ENCODE measurements at places on chromosomes 1 and 21.
A peak's percentile ranks its signal among the peaks of the same experiment; 100 is the strongest.

DNA sequence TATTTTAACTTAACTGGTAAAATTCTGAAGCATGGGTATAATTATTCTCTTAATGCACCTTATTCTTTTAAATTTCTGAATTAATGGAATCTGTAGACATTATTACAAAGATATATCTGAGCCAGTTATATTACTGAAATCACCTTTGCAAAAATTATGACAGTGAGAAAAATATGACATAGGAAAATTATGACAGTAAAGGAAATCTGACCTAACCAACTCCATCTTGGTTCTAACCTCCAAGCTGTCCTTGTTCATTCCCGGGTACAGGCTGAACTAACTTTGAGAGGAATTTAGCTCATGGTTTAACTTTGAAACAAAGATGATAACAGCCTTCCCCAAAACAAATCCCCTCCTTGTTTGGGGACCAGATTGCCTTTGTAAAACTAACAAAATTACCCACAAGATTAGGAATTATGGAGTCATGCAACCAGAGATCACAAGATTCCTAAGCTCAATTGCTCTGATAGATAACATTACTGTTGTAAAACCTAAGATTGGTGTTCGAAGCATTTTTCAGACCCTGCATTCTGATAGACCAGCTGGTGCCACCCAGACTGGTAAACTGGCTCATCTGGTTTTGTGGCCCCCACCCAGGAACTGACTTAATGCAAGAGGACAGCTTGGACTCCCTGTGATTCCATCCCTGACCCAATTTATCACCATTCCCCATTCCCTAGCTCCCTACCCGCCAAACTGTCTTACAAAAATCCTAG lies 9.4 kb upstream of the CD55 start:
- no peak for DNase-seq

- no peak for DNase-seq
Measured at GRCh38 chr21:44477712-44478111, 22.4 kb downstream of the LRRC3 start.

DNA sequence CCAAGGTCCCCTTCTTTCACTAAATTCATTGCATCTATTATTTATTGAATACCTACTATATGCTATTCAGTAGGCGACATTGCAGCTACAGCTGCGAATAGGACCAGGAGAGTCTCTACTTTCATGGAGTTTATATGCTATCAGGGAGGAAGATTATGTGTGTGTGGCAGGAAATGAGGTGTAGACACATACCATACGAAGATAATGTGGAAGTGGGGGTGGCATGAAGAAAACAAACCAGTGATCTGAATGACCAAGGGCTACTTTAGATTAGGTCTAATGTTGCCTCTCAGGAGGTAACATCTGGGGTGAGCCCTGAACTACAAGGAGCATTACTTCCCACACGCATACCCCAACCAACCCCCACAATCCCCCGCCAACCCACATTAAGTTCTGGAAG lies 1.0 kb upstream of the PPIH start:
- no peak for DNase-seq

- DNase-seq, result no peak
Measured at GRCh38 chr1:5386371-5386770, 605.9 kb downstream of the NPHP4 start.

DNA sequence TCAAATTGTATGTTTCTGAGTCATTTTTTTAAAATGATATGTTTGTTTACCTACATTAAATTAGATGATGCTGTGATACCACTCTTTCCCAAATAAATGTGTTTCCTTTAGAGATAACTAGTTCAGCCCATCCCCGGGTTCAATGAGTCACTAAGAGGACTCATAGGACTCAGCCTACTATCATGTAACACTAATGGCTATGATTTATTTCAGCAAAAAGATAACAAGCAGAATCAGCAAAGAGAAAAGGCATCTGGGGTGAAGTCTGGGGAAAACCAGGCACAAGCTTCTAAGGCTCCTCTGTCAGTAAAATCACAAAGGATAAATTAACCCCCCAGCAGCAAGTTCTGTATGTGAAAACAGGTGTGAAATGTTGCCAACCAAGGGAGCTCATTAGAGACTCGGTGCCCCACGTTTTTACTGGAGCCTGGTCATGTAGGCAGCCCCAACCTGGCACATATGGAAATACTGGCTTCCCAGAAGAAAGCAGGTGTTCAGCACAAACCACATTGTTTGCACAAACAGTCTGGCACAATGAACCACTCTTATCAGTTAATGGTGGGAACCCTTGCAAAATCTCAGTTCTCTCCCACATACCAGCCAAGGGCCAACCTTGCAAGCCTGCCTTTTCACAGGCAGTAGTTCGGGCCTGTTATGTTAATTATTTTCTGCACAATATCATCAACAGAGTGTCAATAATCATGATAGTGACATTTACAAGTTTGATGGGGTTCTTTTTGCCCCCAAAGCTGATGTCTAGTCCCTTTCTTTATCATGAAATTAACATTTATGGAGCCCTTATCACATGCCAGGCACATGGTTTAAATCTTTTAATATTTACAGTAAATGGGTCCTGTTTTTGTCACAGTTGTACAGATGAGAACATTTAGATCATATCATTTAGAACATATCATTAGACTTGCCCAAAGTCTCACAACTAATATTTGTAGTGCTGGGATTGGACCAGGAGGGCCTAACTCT lies 23.1 kb upstream of the CNN3 start:
- no peak for DNase-seq

GRCh38 chr1:22184892-22185612 lies 42.2 kb upstream of the WNT4 start:
- no peak for DNase-seq

DNA sequence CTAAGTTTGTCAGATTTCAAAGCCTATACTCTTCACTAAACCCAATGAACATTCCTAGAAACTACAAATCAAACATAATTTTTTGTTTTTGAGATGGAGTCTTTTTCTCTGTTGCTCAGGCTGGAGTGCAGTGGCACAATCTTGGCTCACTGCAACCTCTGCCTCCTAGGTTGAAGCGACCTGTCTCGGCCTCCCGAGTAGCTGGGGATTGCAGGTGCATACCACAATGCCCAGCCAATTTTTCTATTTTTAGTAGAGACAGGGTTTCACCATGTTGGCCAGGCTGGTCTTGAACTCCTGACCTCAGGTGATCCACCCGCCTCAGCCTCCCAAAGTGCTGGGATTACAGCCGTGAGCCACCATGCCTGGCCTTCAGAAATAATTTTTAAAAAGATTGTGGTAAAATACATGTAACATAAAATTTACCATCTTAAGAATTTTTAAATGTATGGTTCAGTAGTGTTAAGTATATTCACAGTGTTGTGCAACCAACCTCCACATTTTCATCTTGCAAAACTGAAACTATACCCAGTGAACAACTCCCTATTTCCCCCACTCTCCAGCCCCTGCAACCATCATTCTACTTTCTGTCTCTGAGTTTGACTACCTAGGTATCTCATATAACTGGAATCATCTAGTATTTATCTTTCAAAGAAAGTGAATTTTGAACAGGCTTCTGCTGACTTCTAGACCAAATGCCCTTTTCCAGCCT lies 2.7 kb upstream of the CFAP141 start:
- DNase-seq, result no peak

GRCh38 chr1:207762622-207763021 lies 10.8 kb downstream of the CD46 start:
- DNase-seq, result no peak

- no peak for DNase-seq
Measured at GRCh38 chr1:227856147-227856858, 40.8 kb downstream of the PRSS38 start.

DNA sequence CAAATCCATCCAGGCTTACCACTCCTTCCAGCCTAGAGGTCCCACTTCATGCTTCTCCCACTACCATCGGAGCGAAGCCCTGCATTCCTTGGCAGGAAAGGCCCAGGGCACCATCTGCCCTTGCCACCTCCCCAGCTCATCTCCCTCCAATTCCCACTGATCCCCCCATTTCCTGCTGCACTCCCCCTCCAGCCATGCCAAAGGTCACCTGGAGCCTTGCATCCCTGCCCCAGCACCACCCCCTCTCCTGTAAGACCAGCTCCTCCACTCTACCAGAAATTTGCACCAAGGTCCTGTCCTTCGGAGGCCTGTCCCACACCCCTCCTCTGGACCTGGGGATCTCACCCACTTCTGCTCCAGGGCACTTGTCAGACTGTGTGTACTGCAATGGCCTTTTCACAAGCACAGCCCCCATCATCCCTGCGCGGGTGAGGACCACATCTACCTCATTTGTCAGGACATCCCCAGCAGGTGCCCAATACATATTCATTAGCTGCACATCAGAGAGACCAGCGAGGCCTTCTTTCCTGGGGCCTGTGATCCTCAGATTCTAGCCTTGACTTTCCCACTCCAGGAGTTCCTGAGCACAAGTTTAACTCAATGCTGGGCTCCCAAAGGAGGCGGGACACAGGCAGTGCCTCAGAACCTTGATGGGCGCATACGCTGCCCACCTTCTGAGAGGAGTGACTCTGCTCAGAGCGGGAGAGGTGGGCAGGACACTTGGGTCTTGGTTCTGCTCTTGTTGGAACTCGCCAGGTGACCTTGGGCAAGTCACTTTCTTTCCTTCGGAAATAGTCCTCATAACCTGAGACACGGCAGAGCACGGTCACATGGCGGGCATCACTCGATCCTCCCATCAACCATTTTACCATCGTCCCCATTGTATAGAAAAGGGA lies 49.9 kb upstream of the EDN2 start:
- no peak for DNase-seq

GRCh38 chr1:38118976-38119375 lies 72.4 kb upstream of the POU3F1 start:
- DNase-seq, result no peak

DNA sequence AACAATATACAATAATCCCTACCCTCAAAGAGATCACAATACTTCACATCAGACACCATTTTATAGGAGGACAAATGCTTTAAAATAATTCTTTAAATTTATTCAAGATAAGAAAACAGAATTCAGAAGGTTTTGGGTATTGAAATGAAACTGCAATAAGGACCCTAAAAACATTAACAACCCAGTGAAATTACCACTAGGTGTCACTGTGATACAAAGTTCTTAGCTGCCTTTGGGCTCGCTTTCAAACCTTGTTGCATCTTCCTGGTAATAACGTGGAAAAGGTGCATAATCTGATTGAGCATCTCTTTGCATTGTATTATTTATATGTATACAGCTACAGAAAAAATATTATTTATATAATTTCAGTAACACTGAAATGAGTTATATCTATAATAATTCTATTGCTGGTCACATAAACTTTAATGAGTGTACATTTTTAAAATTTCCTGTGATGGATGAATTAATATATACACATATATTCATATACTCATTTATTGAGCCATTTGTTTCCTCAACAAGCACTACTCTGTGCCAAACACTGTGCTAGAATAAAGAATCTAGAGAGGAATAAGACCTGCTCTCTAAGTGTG lies 185.2 kb downstream of the FAF1 start:
- peak; percentile 19 for DNase-seq

GRCh38 chr1:153960206-153960605 lies 1.8 kb upstream of the CRTC2 start:
- DNase-seq, result no peak

- DNase-seq, result no peak
Measured at GRCh38 chr1:55322842-55323241, 107.7 kb upstream of the USP24 start.

- no peak for DNase-seq
Measured at GRCh38 chr1:64527165-64527564, 57.2 kb downstream of the CACHD1 start.

DNA sequence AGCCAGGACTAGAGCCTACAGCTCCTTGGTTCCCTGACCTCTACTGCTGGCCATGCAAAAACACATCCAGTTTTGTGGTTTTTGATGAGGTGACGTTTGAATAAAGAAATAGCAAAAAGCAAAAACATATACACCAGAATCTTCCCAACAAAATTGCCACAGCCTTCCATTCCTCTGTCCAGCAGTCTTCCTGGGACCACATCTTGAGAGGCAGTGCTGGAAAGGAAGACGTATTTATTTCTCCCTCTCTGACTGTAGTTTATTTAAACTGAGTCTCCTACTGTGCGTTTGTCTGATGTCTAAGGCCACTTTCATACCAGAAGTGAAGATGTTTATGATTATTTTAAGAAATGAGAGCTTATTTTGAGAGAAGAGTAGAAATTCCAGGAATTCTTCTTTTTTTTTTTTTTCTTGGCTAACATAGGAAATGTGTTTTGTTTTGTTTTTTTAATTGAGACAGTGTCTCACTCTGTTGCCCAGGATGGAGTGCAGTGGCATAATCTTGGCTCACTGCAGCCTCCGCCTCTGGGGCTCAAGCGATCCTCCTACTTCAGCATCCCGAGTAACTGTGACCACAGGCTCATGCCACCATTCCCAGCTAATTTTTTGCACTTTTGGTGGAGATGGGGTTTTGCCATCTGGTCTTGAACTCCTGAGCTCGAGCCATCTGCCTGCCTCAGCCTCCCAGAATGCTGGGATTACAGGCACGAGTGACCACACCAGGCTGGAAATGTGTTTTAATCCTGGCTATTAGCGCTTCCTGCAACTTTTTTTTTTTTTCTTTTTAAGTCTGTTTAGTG lies 118.5 kb downstream of the ITSN1 start:
- peak; percentile 69 for DNase-seq

- DNase-seq, result no peak
Measured at GRCh38 chr1:55286856-55287602, 71.9 kb upstream of the USP24 start.

DNA sequence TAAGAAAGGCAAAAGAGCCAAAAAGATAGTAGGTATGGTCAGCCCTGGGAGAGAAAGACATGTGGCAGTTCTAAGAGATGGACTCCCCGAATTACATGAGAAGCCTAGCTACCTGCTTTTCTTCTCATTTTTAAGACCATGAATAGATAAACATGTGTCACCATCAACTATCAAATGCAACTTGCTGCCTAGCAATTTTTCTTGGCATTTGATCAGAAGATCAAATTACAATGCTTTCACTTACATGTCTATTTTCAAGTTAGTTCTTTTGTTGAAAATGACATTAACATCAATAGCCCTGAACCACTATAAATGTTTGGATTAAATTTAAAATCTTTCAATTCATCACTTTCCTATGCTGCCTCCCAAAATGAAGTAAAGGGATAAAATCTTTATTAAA lies 212.3 kb downstream of the HHIPL2 start:
- DNase-seq, result no peak

GRCh38 chr1:7856345-7856744 lies 3.5 kb upstream of the UTS2 start:
- DNase-seq, result no peak

DNA sequence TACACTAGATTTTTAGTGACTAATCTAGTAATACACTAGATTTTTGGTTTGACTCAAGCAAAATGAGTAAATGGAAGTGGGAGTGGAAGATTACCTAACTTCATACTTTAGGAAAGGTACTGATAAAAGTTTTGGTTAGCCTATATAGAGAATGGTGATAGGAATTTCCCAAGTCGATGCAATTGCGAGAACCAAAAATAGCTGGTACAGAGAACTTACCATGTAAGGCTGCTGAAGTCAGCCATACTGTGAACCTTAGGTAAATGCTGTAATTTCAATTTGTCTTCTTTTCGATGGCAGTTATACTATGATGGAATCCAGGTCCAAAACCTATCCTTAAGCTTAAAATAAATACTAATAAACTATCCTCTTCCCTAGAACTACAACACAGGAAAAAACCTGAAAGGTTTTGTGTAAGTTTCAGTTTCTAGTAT lies 4.6 kb downstream of the PNRC2 start:
- DNase-seq, result no peak

GRCh38 chr1:57474137-57474750 lies 50.4 kb upstream of the DAB1 start:
- DNase-seq, result no peak

Data from AG04449 (cell line).